ENCODE measurements at places on chromosomes 5 and 9.

DNA sequence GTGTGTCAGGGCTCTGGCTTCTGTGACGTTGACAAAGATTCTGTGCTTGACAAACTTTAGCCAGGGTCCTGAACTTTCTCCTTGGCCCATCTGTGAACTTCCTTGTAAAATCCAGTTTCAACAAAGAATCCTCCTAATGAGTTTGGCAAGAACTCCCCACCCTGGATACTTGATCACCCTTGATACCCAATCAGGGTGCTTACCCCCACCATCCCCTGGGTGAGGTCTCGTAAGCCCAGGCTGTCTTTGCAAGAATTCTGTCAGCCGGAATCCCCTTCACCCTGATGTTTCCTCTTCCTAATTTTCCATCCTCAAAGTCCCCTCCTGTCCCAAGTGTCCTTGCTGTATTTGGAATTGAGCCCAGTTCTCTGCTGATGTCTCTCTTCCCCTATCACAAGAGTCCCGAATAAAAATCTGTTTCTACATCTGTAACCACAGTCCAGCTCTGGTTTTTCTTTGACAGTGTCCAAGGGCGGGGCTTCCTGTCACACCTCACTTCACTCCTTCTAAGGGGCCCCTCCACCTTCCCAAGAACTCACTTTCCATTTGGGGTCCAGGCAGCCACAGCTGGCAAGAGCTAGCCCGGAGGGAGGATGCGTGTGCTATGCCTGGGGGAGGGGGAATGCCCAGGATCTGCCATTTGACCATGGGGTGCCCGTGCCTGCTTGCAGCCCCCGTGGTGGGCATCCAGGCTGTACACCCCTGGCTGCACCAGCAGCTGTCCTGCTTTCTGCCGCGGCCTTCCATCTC lies 2.7 kb upstream of the CARD19 start:
- DNase-seq = no peak

GRCh38 chr5:93967923-93968322 lies 226.5 kb upstream of the POU5F2 start:
- DNase-seq = no peak

DNA sequence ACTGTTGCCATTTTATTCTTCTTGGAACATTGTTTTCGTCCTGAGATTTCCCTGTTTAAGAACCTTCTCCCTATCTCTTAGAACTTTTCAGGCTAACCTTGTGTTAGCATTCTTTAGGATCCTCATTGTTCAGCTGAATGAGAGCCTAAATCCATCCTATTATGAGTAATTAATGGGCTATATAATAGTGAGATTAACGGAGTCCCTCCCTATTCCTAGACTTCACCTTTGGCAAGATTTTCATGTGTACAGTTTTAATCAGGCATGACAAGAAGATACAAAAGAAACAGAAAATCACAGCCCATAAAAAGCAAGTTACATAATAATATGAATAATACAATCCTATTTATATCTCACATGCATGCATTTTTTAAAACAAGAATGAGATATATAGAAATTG lies 9.1 kb upstream of the MSMP start:
- no peak for DNase-seq

DNA sequence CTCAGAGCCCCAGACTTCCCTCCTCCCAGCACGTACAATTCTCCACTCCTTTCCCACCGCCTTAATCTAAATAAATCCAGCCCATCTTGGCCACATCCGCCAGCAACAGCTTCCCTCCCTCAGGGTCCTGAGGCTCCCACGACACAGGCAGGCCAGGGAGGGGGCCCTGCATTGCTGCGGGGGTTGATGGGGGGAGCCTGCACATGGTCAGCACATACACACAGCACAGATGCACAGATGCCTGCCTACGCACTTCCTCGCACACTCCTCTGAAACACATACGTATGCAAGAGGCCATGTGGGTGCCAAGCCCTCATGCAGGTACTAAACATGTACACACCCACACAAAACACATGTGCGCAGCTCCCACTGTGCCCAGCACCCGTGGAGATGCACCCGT lies 14.8 kb downstream of the PDGFRB start:
- no peak for DNase-seq

DNA sequence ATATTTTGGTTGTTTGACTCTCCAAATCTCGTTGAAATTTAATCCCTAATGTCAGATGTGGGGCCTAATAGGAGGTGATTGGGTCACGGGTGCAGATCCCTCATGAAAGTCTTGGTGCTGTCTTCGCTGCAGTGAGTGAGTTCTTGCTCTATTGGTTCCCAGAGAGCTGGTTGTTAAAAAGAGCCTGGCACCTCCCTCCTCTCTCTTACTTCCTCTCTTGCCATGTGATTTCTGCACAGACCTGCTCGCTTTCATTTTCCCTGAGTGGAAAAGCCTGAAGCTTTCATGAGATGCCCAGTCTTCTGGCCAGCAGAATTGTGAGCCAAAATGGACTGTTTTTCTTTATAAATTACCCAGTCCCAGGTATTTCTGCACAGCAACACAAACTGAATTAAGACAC lies 221.6 kb downstream of the MAT2B start:
- DNase-seq = no peak

DNA sequence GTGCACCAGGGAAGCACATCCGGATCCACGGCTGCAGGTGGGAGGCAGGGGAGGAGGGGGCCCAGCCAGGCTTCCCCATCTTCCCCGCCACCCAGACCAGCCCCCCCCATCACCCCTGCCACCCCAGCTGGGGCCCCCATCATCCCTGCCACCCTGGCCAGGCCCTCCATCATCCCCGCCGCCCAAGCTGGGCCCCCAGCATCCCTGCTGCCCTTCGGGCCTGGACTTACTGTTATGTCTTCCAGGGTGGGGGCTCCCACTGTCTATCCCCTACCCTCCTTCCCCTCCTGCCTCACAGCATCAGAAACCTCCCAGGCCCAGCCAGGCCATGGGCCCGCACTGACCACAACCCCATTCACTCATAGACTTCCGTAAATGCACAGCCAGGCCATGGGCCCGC lies 27.5 kb downstream of the SLC6A18 start:
- no peak for DNase-seq

DNA sequence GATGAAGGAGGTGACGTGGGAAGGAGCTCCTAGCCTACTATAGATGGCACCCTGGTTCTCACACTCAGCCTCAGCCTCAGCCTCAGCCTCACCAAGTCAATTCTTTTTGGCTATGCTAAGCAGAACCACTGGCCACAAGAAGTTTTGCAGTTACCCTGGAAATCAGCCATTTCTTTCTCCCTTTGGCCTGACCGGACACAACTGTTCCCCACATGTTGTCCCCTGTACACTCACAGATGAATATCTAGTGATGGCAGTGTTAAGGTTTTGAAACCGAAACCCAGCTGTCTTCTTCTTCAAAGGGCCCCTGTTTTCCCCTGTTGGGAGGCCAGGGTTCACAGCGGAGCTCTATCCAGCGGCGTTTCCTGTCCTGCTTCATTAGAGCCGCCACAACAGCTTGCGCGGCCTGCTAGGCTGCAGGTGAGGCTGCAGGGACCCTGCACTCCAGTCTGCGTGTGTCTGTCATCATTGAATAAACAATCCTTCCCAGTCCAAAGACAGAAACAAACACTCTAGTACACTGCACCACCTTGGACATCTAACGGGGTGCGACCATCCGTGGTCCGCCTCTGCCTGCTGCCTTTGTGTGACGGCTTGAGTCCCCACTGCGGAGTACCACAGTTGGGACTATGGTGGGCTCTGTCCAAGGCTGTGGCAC lies 250.5 kb downstream of the DENND1A start:
- DNase-seq = no peak

DNA sequence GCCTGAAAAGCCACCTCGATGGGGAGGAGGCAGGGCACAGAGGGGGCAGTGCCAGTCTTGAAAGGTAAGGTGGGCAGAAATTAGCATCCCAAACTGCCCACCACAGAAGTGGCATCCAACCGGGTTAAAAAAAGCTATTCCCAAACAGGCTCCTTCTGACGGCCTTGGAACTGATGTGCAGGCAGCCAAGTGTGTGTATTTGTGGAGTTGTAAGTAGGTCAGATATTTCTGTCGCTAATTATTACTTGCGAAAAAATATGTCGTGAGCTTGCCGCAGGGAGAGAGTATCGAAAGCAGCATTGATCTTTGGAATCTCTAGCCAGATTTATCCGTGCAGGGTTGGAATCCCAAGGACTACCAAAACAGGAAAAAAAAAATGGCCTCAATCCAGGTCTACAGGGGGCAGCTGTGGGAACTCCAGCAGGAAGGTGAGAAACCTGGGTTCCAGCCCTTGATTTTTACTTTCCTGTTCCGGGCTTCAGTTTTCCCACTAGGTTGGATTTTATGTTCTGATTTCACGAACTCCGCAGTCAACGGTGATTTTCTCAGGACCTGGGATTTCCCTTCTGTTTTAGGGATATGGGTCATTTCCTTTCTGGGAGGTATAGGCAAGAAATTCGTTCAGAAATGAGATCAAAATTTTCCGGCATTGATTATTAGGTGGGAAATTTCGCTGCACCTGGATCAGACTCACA lies 200.8 kb downstream of the RGS3 start:
- no peak for DNase-seq

DNA sequence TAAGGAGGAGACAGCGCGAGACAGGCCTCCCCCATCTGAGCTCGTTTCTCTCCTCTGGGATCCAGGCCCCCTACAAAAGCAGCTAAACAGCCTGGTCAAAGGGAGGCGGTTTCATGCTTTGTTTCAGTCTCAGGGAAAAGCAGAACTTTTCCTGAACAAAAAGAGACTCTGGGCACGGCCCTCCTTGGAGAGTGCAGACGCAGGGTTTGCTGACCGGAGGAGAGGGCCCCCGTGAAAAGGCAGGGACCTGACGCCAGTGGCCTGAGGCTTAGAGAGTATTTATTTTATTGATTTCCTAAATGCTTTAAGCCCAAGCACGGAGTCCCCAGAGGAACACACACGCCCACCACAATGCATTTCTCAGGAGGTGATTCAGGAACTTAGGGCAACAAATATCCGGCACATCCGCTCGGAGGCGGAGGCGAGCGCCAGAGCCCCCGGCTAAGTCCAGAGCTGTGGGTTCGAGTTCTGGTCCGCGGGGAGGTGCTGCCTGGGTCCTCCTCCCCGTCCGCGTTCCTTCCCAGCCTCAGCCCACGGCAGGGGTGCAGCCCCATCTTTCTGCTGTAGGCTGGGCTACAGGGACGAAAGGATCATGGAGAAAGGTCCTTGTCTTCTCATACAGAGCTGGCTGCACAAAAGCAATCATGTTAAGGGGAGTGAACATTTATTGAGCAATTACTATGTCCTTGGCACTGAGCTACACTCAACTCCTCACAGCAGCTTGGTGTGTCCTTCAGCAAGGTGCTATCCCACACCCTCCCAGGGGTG lies 40.0 kb downstream of the PTGES start:
- no peak for DNase-seq

- DNase-seq = no peak
These were observed 169.3 kb downstream of the SEMA5A start for GRCh38 chr5:9376363-9377117.

DNA sequence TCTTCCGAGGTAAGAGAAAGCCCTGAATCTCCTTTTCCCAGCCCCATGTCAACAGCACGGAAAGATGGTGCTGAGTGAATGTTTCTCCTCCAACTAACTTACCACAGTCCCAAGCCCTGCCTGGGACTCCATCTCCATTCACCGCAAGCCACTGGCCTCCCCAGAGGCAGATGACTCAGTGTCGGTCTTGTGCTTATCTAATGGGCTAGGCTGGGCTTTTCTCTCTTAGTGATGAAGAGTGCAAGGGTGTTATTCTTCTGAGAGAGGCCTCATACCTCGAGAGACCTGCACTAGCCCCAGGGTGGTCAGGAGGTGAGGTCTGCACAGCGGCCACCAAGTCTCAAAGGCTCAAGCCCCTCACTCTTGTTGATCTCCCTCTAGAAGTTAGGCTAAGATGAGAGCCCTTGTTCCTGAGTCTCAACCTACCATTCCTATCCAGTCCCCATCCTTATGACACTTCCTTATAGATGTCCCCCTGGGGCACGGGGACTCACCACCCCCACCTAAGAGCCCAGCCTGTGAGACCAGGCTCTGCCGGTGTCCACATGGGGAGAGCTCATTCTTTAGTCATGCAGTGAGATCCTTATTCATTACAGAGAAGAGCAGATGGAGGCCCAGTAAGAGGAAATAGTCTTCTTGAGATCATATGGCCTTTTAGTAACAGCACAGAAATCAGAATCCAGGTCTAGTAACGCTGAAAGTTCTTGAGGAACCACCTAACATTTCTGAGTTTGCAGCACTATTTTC lies 127.0 kb downstream of the SAXO1 start:
- DNase-seq = no peak

- DNase-seq = no peak
These were observed 145.2 kb downstream of the SLC25A46 start for GRCh38 chr5:110884005-110884404.

DNA sequence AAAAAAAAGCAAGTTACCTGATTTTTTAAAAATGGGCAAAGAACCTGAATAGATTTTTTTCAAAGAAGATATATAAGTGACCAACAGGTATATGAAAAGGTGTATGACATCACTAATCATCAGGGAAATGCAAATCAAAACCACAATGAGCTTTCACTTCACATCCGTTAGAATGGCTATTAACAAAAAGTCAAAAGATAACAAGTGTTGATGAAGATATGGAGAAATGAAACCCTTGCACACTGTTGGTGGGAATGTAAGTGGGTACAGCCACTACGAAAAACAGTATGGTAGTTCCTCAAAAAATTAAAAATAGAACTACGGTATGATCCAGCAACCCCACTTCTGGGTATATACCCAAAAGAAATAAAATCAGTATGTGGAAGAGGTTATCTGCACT lies 134.8 kb downstream of the UGCG start:
- DNase-seq = no peak

- no peak for DNase-seq
These were observed 324.6 kb downstream of the MLLT3 start for GRCh38 chr9:20297646-20298084.

- DNase-seq = no peak
These were observed 31.6 kb downstream of the NNT start for GRCh38 chr5:43634621-43635020.

DNA sequence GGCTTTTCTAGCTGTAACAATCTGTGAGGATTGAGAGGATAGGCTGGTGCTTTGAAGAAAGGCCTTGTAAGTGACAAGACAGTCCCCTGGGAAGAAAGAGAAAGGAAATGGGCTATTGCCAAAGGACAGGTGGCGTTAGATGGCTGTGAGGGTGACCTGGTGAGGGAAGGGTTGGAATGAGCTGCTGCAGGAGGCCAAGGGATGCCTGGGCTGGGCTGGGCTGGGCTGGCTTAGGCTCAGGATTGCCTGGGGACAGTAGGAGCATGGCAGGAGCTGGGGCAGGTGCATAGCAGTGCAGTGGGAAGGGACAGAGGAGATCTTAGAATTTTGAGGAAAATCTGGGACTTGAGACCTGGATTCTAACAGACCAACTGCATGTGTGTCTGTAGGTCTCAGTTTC lies 9.7 kb upstream of the MYOZ3 start:
- DNase-seq = no peak
